ENCODE measurements at places on chromosomes 16 and 17. TPM values are rescaled to one million over a fixed set of nuclear protein-coding genes. Genes with fewer than 3 reads are reported as not detected.

GRCh38 chr16:84068783-84069462 lies 26.3 kb upstream of the SLC38A8 start:
- no peak for DNase-seq

GRCh38 chr17:49580981-49581647 lies 5.4 kb downstream of the NXPH3 start:
- DNase-seq, result no peak

Gene SEZ6
- total RNA-seq, result 51.7 TPM

GRCh38 chr16:21159281-21159951 lies 942 bp downstream of the LDAF1 start:
- no peak for DNase-seq

Gene NPB
- 3.3 TPM for total RNA-seq

GRCh38 chr17:77698903-77699623 lies 259.4 kb upstream of the TNRC6C start:
- DNase-seq, result no peak

DNA sequence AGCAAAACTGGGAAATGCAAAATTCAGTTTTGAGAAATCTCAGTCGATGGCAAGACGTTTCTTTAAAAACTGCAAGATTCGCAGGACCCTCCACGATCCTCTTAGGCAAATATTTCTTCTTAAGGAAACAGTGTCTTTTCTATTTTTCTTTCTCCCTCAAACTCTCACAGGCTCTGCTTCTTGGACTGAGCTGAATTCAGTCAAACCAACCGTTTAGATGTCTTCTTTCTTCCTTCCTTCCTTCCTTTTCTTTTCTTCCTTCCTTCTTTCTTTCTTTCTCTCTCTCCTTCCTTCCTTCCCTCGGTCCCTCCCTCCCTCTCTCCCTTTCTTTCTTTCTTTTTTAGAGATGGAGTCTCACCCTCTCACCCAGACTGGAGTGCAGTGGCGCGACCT lies 67.2 kb upstream of the AXIN2 start:
- no peak for DNase-seq
